ENCODE measurements at places on chromosomes 6 and 20.

DNA sequence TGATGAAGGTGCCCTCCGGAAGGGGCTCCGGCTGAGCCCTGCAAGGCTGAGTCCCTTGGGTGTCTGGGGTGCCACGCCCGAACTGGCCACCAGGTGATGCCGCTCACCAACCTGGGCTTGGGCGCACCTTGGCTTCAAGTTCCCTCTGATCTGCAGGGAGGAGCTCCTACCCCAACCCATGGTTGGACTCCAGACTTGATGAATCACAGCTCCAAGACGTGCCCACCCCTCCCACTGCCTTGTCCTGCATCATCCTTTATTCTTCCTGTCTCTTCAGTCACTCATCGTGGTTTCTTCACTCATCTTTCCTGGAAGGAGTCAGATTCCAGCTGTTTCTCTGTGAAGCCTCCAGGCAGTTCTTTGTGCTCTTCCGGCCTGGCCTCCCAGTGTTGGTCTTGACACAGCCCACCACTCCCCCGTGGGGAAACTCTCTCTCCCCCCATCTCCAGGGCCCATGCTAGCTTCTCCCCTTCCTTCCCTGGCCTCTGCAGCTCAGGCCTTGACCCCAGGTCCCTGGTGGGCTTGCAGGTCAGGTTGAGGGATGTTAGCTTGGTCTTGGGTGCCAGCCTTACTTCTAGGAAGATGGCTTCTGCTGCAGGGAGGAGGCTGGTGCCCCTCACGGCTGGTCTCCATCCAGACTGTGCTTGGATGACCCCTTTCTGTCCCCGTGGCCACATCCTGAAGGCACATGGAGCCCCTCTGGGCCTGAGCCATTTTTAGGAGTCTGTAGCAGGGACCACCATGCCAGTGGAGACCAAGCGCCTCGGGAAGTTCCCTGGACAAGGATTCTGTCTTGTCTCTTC lies 2.6 kb upstream of the ZBP1 start:
- no peak for DNase-seq

DNA sequence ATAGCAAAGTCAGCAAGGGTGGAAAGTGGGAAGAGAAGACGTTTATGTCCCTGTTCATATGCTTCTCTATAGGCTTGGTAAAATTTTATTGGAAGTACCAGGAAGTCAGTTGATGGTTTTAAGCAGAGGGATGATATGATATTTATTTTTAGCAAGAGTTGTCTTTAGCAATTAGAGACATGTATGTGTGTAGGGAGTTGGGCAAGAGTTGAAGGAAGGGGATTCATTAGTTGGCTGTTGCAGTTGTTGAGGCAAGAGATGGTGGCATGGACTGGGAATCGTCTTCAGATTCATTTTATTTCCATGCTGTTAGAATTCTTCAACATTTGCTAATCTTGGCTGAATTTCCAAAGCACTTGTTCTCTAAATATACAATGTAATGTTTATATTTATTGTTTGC lies 85.6 kb downstream of the QKI start:
- DNase-seq, result no peak

DNA sequence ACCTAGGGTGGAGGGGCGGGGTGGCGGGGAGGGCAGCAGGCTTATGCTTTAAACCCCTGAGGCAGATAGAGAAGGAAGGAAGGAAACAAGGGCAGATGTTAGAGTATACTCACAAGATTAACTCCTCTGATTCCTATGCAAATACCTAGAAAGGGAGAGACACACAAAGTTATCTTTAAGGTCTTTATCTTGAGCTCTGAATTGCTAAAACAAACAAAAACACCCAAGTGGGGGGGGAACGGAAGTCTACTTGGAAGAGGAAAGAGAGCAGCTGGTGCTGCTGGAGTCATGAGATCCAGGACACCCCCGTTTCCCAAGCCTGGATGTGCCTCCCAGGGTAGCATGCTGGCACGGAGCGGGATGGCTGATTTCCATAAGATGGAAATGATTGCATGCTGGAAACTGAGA lies 43.4 kb downstream of the PLAGL1 start:
- DNase-seq, result no peak

- DNase-seq, result no peak
These were observed 42.7 kb downstream of the MGME1 start for GRCh38 chr20:18011482-18011881.

GRCh38 chr6:125271486-125272159 lies 30.1 kb downstream of the HDDC2 start:
- DNase-seq, result no peak

DNA sequence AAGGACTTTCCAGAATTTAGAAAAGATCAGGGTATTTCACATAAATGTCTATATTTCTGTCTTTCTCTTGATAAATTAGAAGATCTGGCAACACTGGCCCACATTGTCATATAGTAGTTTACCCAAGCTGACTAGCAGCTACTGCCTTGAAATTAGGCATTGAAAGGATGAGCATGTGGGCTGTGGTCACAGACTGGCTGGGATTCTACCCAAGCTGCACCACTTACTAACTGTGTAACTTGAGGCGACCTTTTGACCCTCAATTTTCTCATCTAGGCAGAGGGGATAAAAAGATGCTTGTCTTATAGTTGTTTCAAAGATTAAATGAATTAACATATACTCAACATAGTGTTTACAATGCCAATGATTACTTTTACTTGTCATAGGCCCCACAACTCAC lies 152.7 kb upstream of the BMP2 start:
- no peak for DNase-seq

- no peak for DNase-seq
These were observed 66.2 kb downstream of the RREB1 start for GRCh38 chr6:7173843-7174503.

GRCh38 chr6:42045538-42046460 lies 4.5 kb upstream of the TAF8 start:
- DNase-seq, result peak; percentile 62

GRCh38 chr20:723756-724155 lies 44.5 kb downstream of the SLC52A3 start:
- no peak for DNase-seq

DNA sequence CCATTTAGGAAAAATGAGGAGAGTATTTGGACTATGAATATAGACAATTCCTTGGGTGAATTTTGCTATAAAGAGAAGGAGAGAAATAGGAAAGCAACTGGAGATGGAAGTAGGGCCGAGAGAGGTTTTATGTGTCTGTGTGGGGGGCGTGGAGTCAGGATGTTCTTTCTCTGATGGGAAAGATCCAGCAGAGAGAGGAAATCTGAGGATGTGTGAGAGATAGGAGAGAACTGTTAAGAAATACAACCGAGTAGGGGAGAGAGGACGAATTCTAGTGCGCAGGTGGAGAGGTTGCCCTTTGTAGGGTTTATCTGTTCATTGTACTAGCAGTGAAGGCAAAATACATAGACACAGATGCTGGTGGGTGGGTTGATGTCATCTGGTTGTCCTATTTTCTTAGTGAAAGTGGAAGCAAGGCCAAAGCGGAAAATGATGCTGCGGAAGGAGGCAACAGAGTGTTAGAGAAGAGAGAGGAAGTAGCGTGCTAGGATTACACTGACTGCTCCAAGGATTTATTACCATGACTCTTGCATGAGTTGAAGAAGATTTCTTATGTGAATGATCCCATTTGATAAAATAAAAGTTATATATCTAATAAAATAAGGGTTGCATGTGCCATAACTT lies 57.7 kb downstream of the CLVS2 start:
- no peak for DNase-seq

DNA sequence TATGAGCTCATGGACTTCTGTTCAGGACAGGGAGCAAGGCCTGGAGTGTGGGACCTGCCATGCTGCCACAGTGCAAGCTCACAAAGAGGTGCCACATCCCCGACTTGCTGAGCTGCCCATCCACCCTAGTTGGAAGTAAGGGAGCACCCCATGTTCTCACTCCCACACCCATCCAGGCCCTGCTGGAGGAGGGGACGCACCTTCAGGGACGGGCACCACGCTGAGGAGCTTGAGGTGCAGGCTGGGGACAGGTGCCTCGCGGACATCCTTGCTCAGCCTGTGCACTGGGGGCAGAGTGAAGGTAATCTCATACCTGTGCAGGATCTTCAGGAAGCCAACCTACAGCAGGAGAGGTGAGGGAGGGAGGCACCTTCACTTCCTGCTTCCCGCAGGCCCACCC lies 12.3 kb downstream of the ADISSP start:
- DNase-seq, result no peak

- no peak for DNase-seq
These were observed 10.4 kb downstream of the ASIP start for GRCh38 chr20:34251619-34252018.

GRCh38 chr6:55046869-55047422 lies 127.4 kb upstream of the HCRTR2 start:
- no peak for DNase-seq

DNA sequence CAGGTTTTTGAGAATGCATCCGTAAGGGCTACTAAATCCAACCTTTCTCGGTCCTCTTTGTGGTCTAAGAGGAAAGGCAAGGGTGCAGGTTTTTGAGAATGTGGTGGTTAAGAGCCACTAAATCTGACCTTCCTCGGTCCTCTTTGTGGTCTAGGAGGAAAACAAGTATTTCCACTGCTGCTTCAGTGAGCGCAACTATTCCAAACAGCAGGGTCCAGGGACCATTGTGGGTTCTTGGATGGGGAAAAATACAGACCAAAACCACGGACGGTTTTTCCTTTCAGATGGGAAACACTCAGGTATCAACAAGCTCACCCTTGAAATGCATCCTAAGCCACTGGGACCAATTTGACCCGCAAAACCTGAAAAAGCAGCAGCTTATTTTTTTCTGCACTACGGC lies 21.9 kb downstream of the BTBD9 start:
- DNase-seq, result no peak

- DNase-seq, result no peak
These were observed 36.3 kb upstream of the BLCAP start for GRCh38 chr20:37564016-37564387.

GRCh38 chr20:50865114-50865513 lies 66.1 kb downstream of the ADNP start:
- DNase-seq, result no peak

GRCh38 chr20:14055127-14055742 lies 59.9 kb downstream of the MACROD2 start:
- no peak for DNase-seq

- DNase-seq, result no peak
These were observed 78.6 kb downstream of the KIF13A start for GRCh38 chr6:17908831-17909230.

GRCh38 chr6:113777601-113778000 lies 79.5 kb upstream of the MARCKS start:
- DNase-seq, result no peak

- DNase-seq, result no peak
These were observed 182.2 kb upstream of the RREB1 start for GRCh38 chr6:6925391-6926164.

- DNase-seq, result no peak
These were observed 222.8 kb upstream of the CITED2 start for GRCh38 chr6:139597087-139597763.

DNA sequence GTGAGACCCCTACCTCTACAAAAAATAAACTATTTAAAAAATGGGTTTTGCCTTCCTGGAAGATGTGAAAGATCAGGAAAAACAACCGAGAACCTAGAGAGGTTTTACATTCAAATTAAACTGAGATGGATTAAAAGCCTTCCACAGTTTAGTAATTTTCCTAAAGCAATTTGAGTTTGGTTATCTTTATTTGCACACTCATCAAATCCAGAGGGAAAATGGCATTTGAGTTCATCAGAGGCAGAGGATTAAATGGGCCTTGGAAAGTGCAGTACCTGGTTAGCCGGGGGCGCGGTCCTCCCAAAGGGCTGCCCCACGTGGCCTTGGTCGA lies 157.0 kb upstream of the INSM1 start:
- no peak for DNase-seq

DNA sequence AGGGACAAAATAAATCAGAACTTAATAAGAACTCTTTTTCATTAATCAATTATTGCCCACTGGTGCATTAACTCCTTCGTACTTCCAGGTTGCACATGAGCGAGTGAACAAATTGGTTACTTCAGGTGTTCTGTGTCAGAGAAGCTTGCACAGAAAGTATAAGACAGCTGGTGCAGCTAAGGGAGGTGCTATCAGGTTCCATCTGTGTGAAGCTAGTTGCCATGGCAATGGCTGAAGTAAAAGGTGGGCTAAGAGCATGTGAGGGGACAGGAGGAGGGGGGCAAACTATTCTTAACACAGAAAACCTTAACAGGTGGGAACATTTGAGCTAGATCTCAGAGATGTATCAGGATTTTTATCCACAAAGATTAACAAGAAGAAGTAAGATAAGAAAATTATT lies 81.6 kb downstream of the MANEA start:
- no peak for DNase-seq

DNA sequence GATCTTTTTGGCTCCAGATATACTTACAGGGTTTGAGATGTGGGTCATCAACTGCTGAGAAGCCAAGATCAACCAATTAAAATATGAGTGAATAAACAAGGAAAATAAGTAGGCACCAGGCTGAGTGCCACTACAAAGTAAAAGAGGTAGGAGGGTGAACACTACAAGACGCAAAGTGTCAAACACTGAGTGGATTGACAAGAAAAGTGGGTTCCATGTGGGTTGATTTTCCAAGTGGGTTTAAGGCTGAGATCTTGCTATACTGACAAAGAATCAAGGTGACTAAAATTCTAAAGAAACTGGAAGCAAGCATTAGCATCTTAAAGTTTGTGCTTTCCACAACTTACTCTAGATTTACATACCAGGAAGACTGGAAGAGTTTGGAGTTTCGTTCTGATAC lies 160.4 kb upstream of the SPACA1 start:
- DNase-seq, result no peak

GRCh38 chr6:130366107-130367005 lies 539 bp downstream of the TMEM200A start:
- DNase-seq, result no peak

GRCh38 chr6:76885861-76886301 lies 577.4 kb downstream of the HTR1B start:
- no peak for DNase-seq

GRCh38 chr6:55433446-55434130 lies 106.3 kb downstream of the GFRAL start:
- DNase-seq, result no peak

DNA sequence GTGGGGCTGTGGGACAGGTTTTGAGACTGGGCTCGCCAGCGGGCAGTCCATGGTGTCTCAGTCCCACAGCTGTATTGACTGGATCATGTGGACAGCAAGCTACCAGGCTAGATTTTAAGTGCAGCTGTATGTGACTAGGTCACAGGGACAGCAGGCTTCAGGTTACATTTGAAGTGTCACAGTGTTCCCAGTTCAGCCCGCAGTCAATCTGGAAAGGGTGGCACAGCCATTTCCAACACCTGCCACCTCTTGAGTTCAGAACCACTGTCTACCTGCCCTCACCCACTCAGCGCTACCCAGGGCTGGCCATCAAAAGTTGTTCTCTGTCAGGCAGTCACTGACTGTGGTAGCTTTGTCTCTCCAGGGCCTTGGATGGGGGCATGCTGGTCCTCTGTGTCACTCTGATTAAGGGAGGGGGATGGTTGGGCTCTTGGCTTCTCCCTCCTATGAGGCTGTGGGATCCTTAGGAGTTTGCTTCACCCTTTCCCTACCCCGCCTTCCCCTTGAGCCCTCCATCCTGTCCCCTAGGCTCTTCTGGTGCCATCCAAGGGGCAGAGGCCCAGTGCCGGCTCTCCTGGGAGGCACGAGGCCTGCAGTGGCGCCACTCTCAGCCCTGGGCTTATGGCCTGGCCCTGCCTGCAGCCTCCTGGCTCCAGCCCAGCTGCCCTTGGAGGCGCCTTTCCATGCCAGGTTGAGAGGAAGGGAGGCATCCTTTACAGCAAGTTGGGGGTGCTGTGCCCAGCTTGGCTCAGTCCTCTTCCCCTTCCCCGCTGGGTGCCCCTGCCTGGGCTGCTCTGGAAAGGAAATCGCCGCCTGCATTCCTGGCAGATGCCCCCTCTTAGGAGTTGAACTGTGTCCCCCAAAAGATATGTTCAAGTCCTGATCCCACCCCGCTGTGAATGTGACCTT lies 44.9 kb downstream of the PNLDC1 start:
- no peak for DNase-seq

GRCh38 chr6:94041945-94042709 lies 622.8 kb upstream of the EPHA7 start:
- DNase-seq, result no peak

Data from GM12878 (cell line).